ENCODE measurements at places on chromosomes 16 and 17. TPM values are rescaled to one million over a fixed set of nuclear protein-coding genes. Genes with fewer than 3 reads are reported as not detected.

CLEC18A gene
- not detected for total RNA-seq

PLCG2 gene
- total RNA-seq = 0.09 TPM

UMOD gene
- total RNA-seq = not detected

ACOX1 gene
- 61.5 TPM for total RNA-seq

TRAF4 gene
- total RNA-seq = 21.3 TPM

ALOXE3 gene
- total RNA-seq = not detected

DNASE1L2 gene
- 0.16 TPM for total RNA-seq

ZG16 gene
- total RNA-seq = not detected

KRTAP1-1 gene
- not detected for total RNA-seq

DNA sequence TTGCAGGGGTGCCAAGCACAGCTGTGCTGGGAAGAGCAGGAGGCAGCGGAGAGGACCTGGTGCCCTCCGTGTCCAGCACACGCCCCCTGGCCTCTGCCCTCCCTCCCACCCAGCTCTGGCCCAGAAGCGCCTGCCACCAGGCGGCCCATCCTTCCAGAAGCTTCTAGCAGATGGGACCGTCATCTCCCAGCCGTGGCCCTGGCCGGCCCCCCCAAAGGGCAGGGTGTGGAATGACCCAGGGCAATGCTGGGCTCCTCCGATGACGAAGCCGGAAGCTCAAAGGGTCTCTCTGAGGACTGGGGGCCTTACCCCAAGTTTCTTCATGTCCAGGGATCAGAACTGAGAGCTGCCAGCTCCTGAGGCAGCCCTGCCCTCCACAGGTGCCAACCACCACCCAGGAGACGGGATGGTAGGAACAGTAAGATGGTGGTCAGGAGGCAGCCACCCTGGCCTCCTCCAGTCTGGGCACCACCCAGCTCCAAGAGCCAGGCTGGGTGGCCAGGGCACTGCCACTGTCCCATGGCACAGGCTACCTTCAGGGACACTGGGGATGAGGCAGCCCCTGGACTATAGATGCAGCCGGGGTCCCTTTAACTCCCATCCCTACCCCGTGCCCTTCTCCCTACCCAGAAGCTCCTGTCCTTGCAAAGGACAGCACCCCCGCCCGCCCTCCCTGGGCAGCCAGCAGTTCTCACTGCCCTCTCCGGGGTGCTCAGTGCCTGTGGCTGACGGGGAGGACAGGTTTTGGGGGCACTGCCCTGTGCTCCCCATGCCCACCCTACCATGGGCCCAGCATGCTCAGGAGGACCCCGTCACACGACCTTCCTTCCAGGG is 6.5 kb upstream of the CDH15 start:
- no peak for DNase-seq

DNA sequence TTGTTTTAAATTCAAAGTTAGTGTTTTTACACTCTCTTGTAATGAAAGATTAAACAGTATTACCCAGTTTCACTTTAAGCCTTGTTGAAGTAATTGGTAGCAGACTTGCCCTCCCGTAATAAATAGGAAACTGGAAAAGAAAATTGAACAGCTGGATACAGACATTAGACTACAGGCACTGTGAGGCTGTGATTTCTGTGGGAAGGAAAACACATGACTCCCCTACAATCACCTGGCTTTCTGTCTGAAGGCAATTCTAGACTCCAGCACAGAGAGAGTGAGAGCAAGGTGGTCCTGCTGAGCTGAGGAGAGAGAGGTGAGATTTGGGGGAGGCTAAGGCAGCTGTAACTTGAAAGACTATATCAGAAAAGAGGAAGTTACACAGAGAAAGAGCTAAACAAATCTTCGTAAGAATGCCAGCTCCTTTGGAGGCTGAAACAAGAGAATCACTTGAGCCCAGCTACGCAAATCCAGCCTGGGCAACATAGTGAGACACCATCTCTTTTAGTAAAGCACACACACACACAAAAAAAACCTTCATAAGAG is 57.8 kb upstream of the CDYL2 start:
- DNase-seq = no peak

DNA sequence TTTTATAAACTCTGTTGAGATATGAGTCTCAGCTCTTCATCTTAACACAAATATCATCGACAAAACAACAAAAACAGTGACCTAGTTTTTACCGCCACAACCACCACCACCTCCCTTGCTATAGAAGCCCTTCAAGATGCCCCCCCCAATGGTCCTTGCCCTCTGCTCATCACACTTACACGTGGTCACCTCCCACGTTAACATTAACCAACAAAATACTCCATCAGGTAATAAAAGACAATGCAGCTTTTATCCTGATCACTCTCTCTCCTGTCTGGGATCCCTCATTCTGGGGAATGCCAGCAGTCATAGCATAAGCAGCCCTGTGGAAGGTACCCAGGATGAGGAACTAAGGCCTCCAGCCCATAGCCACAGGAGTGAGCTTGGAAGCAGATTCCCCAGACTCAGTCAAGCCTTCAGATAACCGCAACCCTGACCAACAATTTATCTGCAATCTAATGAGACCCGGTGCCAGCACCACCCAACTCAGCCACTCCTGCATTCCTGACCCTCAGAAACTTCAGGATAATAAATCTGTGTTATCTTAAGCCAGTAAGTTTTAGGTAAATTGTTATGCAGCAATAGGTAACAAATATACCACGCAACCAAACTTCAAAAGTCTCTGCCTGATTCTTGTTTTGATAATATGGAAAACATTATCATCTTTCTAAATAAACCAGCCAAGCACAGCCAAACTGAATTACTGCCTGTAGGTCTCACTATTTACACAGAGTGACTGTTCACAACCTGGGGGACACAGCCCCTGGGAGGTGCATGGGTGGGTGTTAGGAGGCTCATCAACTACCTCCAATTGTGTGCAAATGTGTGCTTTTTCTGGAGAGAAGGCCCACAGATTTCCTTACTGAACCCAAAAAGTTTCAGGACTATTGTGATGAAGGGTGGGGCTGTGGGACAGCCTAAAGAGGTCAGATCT is 6.1 kb downstream of the PECAM1 start:
- DNase-seq = peak; percentile 19

DNA sequence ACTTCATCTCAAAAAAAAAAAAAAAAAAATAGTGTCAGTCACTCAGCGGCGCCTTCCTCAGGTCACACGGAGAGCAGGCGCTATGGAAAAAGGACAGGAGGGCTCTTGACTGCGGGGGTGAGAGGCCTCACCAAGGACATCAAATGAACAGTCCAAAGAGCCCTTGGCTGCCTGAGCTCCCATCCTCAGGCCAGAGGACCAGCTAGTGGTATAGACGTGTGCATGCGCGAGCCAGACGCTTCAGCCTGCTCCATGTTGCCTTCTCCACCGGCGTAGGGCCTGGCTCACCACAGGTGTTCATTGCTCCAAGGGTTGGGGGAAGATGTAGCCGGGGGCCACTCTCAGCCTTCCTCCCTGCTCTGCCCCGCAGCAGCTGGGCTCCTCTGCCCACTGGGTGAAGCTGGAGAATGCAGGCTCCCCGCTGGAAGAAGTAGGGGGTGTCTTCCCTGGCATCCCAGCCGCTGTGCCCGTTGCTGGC is 65.8 kb upstream of the PLCG2 start:
- DNase-seq = no peak

- no peak for DNase-seq
Observed at GRCh38 chr17:48790607-48791127, 26.4 kb downstream of the TTLL6 start.

GRCh38 chr16:62760398-62760797 is 724.2 kb upstream of the CDH8 start:
- no peak for DNase-seq

- DNase-seq = no peak
Observed at GRCh38 chr17:64161380-64162176, 31.6 kb upstream of the ERN1 start.

- peak; percentile 15 for DNase-seq
Observed at GRCh38 chr17:3965118-3965800, 1.0 kb upstream of the ATP2A3 start.

- peak; percentile 69 for DNase-seq
Observed at GRCh38 chr16:87457061-87457611, 35.7 kb downstream of the ZCCHC14 start.

DNA sequence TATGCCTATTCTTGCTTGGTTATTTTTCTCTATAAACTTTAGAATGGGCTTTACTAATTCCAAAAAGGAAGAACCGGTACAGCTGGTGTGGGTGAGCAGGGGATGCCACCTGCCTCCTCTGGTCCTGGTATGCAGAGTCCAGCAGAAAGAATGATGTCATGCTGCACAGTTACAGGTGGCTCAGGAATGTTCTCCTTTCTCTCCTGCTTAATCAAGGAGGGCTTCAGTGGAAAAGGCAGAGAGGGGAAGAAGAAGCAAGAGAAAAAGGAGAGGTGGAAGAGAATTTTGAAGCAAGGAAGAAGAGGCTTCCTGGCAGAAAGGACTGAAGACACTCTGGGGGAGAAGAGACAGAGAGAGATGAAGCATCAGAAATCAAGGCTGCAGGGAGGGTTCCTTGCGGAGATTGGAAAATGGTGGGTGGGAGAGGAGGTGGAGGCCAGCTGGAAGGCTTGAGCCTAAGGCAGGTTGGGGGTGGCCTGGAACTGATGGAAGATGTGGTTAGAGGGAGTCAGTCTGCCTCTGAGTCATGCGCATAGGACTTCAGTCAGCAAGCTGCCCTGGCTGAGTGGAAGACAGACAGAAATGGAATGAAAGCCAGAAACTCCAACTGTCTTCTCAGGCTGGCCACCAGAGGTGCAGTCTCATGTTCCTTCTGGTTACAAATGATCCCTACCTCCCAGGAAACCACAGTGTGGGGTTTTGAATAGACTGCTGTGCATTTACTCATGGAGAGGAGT is 64.6 kb upstream of the CRHR1 start:
- DNase-seq = peak; percentile 38

DNA sequence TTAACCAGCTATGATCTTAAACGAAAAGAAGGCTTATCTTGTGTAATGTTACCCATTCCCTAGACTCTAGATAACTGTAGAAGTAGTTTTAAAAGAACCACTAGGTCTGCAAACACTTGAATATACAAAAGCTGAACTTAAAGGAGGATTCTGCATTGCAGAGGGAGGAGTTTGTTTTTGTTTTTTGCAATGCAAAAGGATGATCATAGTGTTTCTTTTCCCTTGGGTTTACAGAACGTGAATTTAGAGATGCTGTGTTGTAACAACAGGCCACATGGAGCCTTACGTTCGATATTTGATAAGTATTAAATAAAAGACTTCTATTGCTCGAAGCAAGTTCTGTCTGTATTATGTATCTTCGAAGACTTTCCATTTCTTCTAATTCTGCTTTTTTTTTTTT is 77.6 kb downstream of the CHD9 start:
- peak; percentile 37 for DNase-seq

GRCh38 chr16:56673921-56674320 is 4.3 kb downstream of the MT1H start:
- DNase-seq = peak; percentile 44

GRCh38 chr16:85302018-85302847 is 190.0 kb upstream of the CIBAR2 start:
- no peak for DNase-seq

DNA sequence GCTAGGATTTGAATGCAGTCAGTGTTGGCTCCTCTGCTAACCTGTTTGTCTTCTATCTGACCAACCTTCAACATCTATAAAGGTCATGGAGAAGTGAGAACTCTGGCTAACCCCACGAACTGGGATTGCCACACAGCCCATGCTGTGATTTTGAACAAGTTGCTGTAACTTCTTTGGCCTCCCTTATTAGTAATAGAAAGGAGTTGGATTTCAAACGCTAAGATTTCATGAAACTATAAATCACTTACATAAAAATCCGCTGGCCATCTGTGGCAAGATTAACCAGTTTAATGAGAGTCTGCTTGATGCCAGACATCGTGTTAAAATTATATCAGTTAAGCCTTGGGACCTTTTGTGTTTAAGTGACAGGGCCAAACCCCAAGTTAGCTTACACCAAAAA is 53.4 kb downstream of the HSD17B2 start:
- DNase-seq = no peak

DNA sequence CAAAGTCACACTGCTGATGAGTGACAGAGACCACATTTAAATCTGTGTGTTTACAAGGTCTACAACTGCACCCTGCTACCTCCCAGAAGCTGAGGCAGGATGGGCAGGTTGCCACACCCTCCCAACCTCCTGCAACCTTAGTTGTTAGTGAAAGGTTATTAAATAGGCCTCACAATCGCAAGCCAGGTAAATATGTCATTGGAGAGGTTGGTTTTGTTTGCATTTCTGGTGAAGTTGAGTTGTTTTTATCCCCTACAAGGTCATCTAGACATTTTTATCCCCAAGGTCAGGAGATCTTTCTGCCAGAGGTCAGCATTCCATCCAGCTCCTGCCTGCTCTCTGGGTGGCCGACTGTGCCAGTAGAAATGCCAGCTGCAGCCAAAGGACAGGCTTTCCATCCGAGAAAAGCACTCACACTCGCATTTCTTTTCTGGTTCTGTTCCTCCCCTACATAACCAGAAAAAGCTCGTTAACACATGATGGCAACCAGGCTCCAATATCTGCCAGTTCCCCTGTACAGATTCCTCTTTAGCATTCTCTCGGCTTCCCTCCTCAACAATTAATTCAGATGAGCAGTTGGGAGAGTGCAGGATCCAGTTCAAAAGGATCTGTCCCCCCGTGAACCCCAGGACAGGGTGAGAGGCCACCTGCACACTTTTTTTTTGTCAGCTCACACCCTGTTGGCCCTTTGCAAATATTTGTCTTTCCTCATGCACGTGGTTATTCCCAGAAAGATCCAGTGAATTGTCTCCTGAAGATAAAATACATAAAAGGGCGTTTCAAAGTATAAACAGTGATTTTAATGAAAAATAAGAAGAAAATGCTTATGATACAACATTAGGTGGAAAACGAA is 562.8 kb downstream of the MAF start:
- DNase-seq = no peak

DNA sequence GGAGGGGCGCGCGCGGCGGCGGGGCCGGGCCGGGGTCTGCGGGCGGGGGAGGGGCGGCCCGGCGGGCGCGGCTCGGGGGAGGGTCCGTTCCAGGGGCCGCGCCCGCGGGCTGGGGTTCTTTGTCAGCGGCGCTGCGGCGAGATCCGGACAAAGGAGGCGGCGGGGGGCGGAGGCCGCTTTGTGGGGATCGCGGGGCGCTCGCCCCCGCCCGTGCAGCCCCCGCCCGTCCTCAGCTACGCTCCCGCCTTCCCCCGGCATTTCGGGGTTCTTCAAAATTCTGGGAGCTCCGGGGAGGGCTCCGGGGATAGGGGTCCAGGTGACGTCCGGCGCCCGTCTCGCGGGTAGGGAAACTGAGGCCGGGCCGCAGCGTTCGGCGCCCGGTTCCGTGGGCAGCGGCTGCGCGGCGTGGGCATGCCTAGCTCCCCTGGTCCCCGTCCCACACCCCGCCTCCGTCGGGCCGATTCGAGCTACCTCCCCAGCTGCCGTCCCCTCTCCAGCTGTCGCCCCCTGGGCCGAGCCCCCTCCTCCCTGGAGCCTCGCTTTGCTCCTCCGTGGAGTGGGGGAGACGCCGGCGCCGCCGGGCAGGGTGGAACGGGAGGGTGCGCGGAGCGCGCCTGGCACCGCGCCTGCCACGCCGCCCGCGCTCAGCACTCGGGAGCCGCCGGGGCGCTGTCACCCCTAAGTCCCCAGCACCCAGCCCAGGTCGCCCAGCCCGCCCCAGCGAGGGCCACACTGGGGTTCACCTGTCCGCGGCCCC is 546 bp downstream of the SNN start:
- DNase-seq = no peak

DNA sequence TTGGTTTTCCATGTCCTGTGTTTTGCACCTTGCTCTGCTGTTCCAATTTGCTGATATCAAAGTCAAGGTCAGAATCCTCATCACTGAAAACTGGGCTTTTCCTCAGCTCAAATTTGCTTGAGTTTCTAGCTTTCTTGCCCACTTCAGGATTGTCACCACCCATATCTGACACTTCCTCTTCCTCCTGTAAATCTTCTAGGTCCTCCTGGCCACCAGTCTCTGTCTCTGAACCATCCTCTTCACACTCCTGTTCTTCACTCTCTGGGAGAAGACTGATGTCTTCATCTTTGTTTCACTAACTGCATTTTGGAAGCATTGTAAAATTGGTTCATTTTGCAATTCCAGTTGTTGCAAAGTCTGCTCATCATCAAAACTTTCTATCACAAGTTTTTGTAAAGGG is 63.4 kb upstream of the RBL2 start:
- DNase-seq = no peak
